GM04503 (cell line): ENCODE measurements at places on chromosomes 12 and 14.

- no peak for DNase-seq
Measured at GRCh38 chr12:49505672-49506071, 33.2 kb upstream of the KCNH3 start.

- no peak for DNase-seq
Measured at GRCh38 chr12:25734529-25735180, 181.6 kb upstream of the LMNTD1 start.

GRCh38 chr14:53432378-53432802, 279.3 kb upstream of the DDHD1 start:
- no peak for DNase-seq

- no peak for DNase-seq
Measured at GRCh38 chr12:8605057-8605456, 7.6 kb downstream of the AICDA start.

DNA sequence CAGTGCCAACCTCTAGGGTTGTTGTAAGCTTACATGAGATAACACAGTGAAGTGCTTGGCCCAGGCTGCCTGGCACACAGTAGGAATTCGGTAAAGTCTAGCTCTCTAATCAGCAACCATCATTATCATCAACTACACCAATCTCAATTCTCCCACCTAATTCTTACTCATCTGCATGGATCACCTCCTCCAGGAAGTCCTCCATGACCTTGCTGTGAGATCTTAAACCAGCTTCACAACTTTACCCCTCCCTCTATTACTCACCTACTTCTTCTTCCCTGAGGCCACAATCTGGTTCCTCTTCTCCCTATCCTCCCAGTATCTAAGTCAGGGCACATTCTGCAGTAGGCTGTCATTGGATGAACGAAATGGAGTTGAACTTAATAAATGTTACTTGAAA, 67.3 kb downstream of the GSC start:
- no peak for DNase-seq

- no peak for DNase-seq
Measured at GRCh38 chr12:96822641-96823040, 84.4 kb upstream of the NEDD1 start.

- no peak for DNase-seq
Measured at GRCh38 chr12:24596768-24597388, 352.0 kb downstream of the BCAT1 start.

- DNase-seq: no peak
Measured at GRCh38 chr14:69582829-69583228, 8.2 kb upstream of the CCDC177 start.

DNA sequence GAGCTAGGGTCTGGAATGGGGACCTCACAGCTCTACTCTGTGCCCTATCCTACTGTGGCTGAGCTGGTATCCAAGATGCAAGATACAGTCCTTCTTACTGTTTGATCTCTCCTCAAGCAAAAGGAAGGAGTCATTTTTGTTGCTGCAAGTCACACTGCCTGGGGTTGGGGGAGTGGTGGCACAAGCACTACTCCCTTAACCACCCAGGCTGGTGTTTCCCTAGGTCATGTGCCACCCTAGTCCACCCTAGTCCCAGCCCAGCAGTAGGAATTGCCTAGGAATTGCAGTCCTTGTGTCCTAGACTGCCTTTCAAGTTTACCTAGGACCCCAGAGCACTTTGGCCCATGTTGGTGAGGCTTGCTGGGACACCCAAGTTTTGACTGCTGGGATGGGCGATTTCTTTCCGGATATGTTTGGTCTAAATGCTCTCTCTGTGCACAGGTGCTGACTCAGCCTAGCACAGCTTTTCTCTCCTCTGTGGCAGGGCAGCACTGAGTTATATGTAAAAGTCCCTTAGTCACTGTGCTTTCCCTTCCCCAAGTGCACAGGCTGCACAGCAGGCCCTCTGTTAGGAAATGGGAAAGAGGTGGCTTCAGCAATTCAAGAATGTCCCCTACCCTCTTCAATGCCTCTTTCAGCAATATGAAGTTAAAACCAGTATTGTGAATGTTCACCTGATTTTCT, 54.9 kb downstream of the SLC6A15 start:
- no peak for DNase-seq

GRCh38 chr14:93712838-93713724, 75.2 kb downstream of the PRIMA1 start:
- no peak for DNase-seq

- peak; percentile 56 for DNase-seq
Measured at GRCh38 chr12:100908501-100908900, 113.9 kb downstream of the ANO4 start.

DNA sequence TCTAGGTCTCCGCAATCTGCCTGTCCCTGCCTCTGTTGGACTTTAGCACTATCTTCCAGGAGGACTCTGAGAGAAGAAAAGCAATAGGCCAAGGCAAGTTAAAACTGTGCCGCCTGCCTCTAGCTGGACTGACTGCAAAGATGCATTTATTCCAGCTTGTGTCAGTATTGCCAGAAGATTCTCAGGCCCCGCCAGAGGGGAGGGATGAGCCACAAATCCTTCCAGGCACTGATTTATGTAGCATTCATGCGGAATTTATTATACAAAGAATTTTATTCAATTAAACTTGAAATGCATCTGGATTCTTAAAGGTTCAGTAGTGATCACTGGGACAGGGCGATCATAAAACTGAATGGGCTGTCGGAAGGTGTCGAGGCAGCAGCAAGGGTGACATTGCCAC, 19.8 kb downstream of the MMAB start:
- no peak for DNase-seq

GRCh38 chr12:91230841-91231240, 48.2 kb upstream of the DCN start:
- no peak for DNase-seq

DNA sequence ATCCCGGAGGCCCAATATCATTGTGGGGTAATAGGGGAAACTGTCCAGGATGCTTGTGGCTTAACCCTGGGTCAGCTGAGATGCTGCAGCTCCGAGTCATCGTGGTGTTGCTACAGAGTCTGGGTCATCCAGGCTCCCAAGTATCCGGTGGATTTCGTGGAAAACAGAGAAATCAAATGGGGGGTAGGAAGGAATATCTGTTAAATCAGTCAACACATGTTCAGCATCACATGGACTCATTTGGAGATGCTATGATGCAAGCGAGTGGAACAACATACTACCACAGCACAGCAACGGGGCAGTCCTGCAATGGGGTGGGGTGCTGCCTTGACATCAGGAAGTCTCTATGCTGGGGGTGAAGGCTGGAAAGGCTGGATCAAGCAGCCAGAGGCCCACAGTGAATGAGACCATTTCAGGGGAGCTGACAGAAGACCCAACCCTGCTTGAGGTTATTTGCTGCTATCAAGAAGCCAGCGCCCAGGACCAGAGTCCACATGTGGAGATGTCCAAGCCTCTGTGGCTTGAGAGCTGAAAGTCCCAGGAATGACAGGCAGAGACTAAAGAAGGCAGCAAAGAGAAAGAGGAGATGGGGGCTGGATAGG, 22.9 kb downstream of the VDR start:
- peak; percentile 99 for DNase-seq

GRCh38 chr14:74491956-74492775, 939 bp downstream of the NPC2 start:
- DNase-seq: no peak

GRCh38 chr14:45140661-45141187, 5.0 kb downstream of the FANCM start:
- no peak for DNase-seq

- no peak for DNase-seq
Measured at GRCh38 chr14:91899806-91900205, 32.5 kb upstream of the TC2N start.

DNA sequence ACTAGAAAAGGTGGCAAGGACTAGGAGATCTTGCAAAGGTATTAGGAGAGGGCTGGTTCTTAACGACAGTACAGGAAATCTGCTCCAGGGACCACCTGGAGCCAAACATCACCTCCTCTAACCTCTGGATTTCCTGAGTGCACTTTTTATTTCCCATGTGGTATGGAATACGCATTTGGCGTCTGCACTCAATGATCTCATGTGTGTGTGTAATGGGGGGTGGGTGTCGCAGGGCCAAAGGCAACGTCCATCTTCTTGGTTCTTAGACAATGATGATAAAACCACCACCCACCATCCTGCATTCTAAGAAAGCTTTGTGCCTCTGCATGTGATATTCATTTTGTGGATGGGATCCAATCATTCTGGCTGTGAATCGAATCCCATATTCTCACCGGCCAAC, 68.8 kb downstream of the CLMN start:
- no peak for DNase-seq

GRCh38 chr12:101775816-101776215, 36.6 kb upstream of the SYCP3 start:
- DNase-seq: no peak

DNA sequence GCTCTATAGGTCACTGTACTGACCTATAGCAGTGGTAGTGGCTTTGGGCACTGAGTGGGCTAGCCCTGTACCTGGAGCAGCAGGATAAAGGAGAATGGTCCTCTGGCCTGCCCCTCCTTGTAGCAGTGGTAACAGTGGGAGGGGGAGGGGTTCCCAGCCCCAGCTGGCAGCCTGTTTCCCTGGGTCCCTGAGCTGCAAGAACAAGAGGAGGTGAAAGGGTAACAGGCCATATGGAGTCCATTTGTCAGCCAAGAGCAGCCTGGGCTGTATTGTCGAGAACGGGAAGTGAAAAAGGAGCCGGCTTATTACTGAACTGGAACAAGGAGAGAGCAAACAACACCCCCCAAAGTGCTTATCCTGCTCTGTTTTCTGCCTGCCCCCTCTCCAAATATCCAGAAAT, 73.8 kb upstream of the SRSF5 start:
- DNase-seq: no peak

DNA sequence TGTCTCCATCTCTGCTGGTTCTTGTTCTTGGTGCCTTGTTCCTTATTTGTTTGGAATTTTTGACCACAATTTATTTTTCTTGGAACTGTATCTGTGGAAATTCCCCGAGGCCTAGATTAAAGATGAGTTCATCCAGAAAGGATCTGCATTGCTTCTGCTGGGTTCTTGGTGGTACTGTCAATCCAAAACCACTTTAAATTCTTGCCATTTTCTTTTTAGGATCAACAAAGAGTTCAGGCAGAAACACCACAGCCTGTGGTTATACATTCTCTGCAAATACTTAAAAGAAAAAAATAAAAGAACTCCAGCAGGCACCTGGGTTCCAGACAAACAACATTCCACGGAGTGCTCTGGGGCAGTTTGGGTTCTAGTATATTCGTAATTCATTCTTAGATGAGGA, 6.0 kb upstream of the VAMP1 start:
- DNase-seq: peak; percentile 68

DNA sequence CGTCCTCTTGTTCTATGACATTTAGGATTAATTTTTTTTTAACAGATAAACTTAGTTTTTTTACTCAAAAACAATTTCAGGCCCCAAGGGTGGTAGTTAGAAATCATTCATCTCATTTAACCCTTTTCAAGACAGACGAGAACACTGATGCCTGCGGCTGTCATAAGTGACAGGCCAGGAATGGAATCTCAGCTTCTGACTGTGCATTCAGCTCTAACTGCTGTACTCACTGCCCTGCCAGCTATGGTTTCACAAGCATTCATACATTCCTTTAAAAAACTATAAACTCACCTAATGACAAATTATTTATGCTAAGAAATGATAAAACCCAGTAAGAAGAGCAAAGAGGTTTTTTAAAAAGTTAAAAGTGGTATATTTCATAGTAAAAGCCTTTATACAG, 8.8 kb downstream of the DENND5B start:
- no peak for DNase-seq

DNA sequence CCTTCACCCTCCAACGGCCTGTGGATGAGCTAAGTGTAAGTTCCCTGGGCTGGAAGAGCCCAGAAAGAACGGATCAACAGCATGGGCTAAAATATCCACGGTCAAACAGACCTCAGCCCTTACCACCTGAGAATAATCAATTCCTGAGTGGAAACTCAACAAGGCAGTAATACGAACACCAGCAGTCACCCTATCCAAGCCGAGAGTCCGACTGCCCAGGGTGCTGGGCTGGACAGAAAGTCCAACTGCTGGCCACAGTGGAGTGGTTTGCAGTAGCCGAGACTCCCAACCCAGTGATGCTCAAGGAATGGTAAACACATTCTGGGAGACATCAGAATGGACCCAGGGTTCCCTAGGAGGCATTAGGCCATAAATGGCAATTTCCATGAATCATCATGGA, 36.8 kb downstream of the ANO2 start:
- DNase-seq: no peak

GRCh38 chr12:88934163-88934747, 354.0 kb upstream of the KITLG start:
- no peak for DNase-seq

GRCh38 chr12:108214486-108214885, 85.4 kb downstream of the WSCD2 start:
- DNase-seq: no peak

DNA sequence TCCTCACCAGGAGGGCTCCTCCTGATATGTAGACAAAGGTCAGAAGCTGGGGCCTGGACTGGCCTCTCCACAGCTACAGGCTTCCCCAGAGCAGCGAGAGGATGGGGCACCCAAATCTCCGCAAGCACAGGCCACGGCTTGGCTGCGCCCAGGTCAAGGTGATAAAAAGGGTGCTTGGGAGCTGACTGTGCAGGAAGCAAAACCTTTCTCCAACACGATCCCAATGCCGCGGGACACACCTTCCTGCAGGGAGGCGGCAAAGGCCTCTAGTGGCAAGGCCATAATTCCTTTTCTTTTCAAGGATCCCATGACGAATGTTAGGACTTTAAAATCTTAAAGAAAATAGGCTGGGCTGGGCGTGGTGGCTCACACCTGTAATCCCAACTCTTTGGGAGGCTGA, 13.6 kb downstream of the ITPK1 start:
- DNase-seq: no peak

- no peak for DNase-seq
Measured at GRCh38 chr12:124024263-124024678, 51.3 kb downstream of the ZNF664 start.

DNA sequence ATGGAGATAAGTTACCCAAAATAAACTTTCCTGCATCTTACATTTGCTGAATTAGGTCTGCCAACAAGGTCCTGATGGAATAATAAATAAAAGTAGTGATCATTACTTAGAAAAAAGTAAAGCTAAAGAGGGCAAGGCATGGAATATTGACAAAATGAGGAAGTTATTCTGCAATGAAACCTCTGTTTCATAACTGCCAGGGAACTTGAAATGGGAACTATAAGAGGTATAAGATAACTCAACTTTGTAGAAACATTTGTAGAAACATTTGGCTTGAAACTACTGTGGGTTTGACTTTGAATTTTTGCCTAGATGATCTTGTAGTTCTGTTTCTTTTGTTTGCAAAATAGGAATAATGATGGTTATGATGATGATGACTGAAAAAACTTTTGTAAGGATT, 18.7 kb upstream of the YBX3 start:
- no peak for DNase-seq

DNA sequence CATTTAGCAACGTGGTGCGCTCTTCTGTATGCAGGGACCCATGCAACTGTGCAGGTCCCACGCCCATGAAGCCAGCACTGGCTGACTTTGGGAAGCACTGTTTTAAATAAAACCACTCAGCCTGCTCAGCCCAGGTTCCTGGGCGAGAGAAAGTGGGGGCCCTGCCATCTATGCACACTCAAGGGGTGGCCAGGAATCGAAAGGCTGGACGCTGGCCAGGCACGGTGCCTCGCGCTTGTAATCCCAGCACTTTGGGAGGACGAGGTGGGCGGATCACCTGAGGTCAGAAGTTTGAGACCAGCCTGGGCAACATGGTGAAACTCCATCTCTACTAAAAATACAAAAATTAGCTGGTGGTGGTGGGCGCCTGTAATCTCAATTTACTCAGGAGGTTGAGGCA, 179.9 kb upstream of the TBX3 start:
- no peak for DNase-seq

GRCh38 chr12:104443008-104443407, 13.7 kb upstream of the CHST11 start:
- no peak for DNase-seq

GRCh38 chr12:112317481-112317880, 64.8 kb downstream of the HECTD4 start:
- no peak for DNase-seq
